ENCODE measurements at places on chromosomes 6 and 20.

- peak; percentile 71 for DNase-seq
Measured at GRCh38 chr6:35181933-35182612, 31.7 kb upstream of the SCUBE3 start.

DNA sequence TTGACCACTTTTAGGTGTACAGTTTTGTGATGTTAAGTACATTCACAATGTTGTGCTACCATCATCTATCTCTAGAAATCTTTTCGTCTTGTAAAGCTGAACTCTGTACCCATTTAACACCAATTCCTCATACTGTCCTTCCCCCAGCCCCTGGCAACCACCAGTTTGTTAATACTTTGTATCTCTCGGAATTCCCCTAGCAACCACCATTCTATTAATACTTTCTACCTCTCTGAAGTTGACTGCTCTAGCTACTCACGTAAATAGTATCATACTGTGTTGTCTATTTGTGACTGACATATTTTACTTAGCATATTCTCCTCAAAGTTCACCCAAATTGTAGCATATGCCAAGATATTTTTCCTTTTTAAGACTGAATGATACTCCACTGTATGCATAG is 82.3 kb upstream of the CLDN20 start:
- DNase-seq = no peak

- DNase-seq = no peak
Measured at GRCh38 chr6:156029286-156029985, 573.8 kb upstream of the NOX3 start.

- DNase-seq = no peak
Measured at GRCh38 chr20:38872491-38873049, 53.6 kb upstream of the FAM83D start.

- DNase-seq = no peak
Measured at GRCh38 chr6:116008470-116009243, 52.0 kb downstream of the FRK start.

GRCh38 chr6:138815797-138816528 is 20.1 kb downstream of the ECT2L start:
- DNase-seq = peak; percentile 63

DNA sequence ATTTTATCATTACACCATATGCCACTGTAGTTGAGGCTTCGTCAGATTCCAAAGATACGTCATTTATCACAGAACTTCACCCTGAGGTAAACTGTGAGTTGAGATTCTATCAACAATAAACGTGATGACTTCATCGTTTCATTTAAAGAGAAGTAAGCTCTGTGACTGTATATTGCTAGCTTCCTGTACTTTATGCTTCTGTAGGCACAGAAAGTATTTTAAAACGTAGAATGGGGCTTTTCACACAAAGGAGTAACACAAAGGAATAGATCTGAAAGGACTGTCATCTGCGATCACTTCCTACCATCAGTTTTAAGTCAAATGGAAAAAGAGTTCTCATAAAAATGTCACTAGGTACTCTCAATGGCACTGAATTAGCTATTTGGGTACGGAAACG is 234.4 kb upstream of the MCHR2 start:
- no peak for DNase-seq

- no peak for DNase-seq
Measured at GRCh38 chr6:40302856-40303454, 284.2 kb downstream of the LRFN2 start.

- DNase-seq = no peak
Measured at GRCh38 chr20:21936261-21936660, 230.8 kb downstream of the PAX1 start.

GRCh38 chr6:142416179-142416578 is 114.4 kb downstream of the ADGRG6 start:
- DNase-seq = peak; percentile 29

GRCh38 chr6:131136021-131136786 is 937 bp downstream of the AKAP7 start:
- DNase-seq = peak; percentile 30

- no peak for DNase-seq
Measured at GRCh38 chr6:13180538-13180937, 147.8 kb downstream of the TBC1D7 start.

- peak; percentile 15 for DNase-seq
Measured at GRCh38 chr6:143592335-143592734, 80.8 kb upstream of the FUCA2 start.

- DNase-seq = no peak
Measured at GRCh38 chr6:22056398-22056797, 240.4 kb downstream of the PRL start.

GRCh38 chr6:10351791-10352190 is 63.1 kb downstream of the TFAP2A start:
- no peak for DNase-seq

DNA sequence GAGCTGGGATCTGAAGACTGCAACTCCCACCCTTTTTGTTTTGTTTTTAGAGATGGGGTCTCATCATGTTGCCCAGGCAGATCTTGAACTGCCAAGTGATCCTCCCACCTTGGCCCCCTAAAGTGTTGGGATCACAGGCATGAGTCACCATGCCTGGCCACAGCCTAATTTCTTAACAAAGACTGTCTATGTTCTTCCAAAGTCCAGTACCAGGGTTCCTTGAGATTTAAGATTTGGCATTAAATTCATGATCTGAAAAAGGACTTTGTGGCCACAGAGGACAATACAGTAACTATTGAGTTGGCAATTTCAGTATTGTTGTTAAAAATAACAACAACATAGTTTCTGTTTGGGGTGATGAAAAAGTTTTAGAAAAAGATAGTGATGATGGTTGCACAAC is 28.7 kb upstream of the BEND3 start:
- DNase-seq = no peak

- DNase-seq = no peak
Measured at GRCh38 chr20:50191065-50191543, 474 bp downstream of the CEBPB start.

DNA sequence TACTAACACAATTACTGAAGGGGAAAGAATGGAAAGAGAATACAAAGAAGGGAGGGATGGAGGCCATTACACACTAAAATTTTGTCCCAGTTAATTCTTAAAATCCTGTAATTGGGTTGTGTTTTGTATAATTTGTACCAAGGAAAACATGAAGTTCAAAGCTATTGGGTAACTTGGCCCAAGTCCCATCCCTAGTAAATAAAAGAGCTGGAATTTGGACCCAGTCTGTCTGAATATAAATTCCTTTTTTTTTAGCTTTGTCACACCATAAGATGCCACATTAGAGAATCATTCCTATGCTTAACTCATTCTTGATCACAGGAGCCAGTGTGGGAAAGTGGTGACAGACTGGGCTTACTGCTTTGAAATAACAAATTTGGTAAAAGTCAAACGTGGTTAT is 66.8 kb upstream of the CBLN4 start:
- no peak for DNase-seq

DNA sequence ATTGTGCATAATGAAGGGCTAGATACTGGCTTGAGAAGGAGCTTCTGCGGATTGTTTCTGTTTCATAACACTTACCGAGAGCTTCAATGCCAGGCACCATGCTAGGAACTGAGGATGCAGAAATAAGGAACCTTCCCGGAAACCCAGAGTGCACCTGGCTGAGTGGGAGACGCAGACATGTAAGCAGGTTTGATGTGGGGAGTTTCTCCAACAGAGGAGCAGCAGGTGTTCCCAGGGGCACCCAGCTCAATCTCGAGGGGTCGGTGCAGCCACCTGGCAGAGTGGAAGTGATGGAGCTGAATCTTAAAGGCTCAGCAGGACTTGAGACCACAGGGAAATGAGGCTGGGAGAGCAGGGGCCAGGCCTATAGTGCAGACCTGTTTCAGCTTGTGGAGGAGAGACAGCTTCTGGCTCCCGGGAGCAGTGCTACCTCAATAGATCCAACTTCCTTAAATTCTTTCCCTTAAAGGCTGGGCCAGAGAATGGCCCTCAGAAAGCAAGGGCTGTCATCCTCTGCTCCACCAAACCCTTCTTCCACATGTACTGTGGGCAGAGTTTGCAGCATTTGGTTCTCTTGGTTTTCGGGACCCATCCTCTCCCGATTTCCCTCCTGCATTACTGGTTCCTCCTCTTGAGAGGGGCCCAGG is 27.8 kb upstream of the SRC start:
- DNase-seq = no peak

DNA sequence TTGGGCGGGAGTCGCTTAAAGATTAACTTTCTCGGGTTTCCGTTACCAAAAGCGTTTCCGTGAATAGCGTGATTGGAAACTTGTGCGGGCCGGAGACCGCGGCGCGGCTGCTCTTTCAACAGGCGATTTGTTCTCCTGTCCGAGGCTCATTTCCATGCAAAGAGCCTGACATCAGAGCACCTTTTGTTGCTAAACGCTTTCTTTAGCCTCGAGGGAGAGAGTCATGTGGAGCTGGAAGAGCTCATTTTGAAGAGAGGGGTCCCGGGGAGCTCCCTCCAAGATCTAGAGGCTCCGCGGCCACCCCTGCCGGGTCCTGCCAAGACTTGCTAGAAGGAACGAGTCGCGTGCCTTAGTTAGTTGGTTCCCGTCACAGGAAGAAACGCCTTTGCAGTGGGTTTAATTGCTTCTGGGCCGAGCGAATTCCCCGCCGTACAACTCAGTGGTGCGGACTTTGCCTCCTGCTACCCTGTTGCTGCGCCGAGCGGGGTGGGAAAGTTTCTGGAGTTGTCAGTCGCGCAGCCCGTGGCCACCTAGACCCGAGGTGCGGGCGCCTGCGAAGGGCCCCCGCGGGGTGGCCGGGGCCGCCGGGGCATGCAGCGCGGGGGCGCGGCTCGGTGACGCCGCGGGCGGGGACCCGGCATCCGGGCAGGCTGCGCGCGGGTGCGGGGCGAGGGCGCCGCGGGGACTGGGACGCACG is at the start of gene SASH1:
Gene SASH1 (plus strand): TSS at position 489 of the 697 bp plus-strand sequence. CDS start 230 bp downstream, outside the sequence.
- DNase-seq = peak; percentile 61

- no peak for DNase-seq
Measured at GRCh38 chr20:1296922-1297321, 30.8 kb downstream of the SNPH start.

- no peak for DNase-seq
Measured at GRCh38 chr6:55853008-55854001, 22.1 kb downstream of the BMP5 start.

GRCh38 chr20:63174309-63175037 is 41.5 kb downstream of the YTHDF1 start:
- DNase-seq = no peak

DNA sequence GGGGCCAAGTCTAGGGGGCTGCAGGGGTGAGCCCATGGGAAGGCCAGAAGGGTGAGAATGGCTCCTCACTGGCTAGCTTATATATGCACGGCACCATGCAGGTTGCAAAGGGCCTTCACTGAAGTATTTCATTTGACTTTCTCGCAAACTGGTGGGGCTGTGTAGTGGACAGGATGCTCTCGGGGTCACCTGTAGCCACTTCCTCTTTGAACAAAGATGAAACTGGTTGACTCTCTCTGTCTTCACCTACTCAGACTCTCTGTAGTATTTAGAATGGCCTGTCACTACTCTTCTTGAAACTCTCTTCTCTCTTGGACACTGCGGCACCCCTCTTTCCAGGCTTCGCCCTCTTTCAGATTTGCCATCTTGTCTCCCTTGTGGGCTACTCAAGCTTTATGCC is 560.5 kb downstream of the PKHD1 start:
- DNase-seq = no peak
